ENCODE measurements at places on chromosomes 5 and 9. TPM values are rescaled to one million over a fixed set of nuclear protein-coding genes. Genes with fewer than 3 reads are reported as not detected.

Gene PTTG1
- total RNA-seq = 29.8 TPM

Gene TAS2R1
- not detected for total RNA-seq

Gene ZNF367
- 2.1 TPM for total RNA-seq

Gene FAM81B
- not detected for total RNA-seq

Gene TAF11L5
- total RNA-seq = not detected

Data from osteoblast (primary cell).